ENCODE measurements at places on chromosomes 7 and 10. TPM values are rescaled to one million over a fixed set of nuclear protein-coding genes. Genes with fewer than 3 reads are reported as not detected.

GRCh38 chr10:77682393-77683087 is 44.9 kb upstream of the KCNMA1 start:
- no peak overlapping the region for H3K27ac ChIP-seq
- no peak overlapping the region for H3K4me3 ChIP-seq
- H3K4me1 ChIP-seq, result no peaks in the 10 kb centered on the region
- no peak for DNase-seq
- no peaks in the 10 kb centered on the region for H3K27me3 ChIP-seq

GIMAP8 gene
- polyA plus RNA-seq, result 2.4 TPM

MAGI2 gene
- 0.69 TPM for polyA plus RNA-seq

GRCh38 chr7:2417981-2418481 is 14.6 kb downstream of the CHST12 start:
- no peaks in the 10 kb centered on the region for H3K27me3 ChIP-seq
- H3K36me3 ChIP-seq, result no peaks in the 10 kb centered on the region
- H3K27ac ChIP-seq, result no peak overlapping the region
- no peak for DNase-seq

DNA sequence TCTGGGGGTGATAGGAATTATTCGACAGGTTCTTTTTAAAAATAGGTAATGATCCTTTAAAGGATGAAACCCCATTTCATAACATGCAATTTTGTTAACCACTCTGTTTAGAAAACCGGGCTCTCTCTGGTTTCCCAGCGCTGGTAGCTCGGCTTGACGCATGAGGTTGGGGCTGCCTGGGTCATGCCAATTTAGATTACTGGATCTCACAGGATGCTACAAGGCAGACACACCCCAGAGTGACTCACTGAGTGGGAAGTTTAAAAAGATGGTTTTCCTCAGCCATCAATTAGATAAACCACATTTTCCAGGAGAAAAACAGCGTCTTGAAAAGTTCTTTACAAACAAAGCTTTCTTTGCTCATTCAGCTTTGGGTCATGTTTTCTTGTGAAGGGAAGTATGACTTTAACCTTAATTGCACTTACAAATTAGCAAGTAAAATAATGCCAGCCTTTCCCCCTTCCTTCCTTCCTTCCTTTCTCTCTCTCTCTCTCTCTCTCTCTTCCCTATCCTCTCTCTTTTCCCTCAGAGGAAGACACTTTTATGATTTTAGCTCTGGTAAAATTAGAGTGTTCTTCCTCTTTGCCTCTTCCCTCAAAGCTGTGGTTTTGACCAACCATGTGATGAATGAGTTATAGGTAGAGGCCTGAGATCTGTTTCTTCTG is 99.8 kb downstream of the EPDR1 start:
- H3K4me3 ChIP-seq, result no peak overlapping the region
- no peak overlapping the region for H3K27ac ChIP-seq
- no peak for DNase-seq
- no peaks in the 10 kb centered on the region for H3K27me3 ChIP-seq
- H3K4me1 ChIP-seq, result no peaks in the 10 kb centered on the region

- H3K27ac ChIP-seq, result peak overlapping the region; percentile 73
- no peak overlapping the region for H3K4me3 ChIP-seq
- peaks cover 94% of the 10 kb centered on the region for H3K4me1 ChIP-seq
- H3K36me3 ChIP-seq, result no peaks in the 10 kb centered on the region
Observed at GRCh38 chr10:77421591-77421990, 216.0 kb downstream of the KCNMA1 start.

NAT16 gene
- not detected for polyA plus RNA-seq

CUZD1 gene
- 4.2 TPM for polyA plus RNA-seq

DNA sequence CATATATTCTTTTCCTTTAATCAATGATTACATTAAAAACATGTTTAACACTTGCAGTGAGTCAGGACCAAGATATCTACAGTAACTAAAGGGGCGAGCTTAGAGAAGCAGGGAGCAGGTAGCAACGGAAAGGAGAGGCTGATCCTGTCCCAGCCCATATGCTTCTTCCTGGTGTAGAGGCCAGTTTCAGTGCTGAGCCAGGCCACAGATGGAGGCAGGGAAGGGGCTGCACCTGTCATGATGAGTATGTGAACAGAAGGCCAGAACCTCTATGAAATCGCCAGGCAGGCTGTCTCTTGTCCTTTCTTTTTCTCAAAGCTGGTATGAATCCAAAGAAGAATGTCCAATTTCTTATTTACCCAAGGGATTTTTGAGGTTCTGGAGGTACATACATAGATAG is 16.3 kb downstream of the REEP3 start:
- H3K4me3 ChIP-seq, result no peak overlapping the region
- no peak overlapping the region for H3K27ac ChIP-seq
- DNase-seq, result no peak
- H3K27me3 ChIP-seq, result no peaks in the 10 kb centered on the region
- H3K4me1 ChIP-seq, result peaks cover 8% of the 10 kb centered on the region
- H3K36me3 ChIP-seq, result no peaks in the 10 kb centered on the region

VSTM4 gene
- polyA plus RNA-seq, result 1.2 TPM

SPDYE6 gene
- 0.23 TPM for polyA plus RNA-seq

DNA sequence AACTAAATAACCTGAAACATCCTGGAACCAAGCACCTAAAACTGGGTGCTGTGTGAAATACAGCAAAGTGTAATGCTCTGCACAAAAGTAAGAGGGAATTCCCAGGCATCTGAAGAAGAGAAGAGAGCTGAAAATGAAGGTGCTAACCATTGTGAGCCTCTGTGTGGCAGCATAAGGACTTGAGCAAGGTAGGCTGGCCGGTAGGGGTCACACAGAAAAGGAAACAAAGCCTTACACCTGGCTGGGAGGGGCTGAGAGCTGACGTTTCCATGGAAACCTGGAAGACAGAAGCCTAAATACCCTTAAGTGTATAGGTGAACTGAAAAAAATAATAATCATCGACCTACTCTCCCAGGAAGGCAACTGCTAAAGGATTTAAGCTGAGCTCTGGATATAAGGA is 48.6 kb downstream of the CUL1 start:
- H3K4me3 ChIP-seq, result no peak overlapping the region
- no peaks in the 10 kb centered on the region for H3K27me3 ChIP-seq
- H3K36me3 ChIP-seq, result no peaks in the 10 kb centered on the region

DNA sequence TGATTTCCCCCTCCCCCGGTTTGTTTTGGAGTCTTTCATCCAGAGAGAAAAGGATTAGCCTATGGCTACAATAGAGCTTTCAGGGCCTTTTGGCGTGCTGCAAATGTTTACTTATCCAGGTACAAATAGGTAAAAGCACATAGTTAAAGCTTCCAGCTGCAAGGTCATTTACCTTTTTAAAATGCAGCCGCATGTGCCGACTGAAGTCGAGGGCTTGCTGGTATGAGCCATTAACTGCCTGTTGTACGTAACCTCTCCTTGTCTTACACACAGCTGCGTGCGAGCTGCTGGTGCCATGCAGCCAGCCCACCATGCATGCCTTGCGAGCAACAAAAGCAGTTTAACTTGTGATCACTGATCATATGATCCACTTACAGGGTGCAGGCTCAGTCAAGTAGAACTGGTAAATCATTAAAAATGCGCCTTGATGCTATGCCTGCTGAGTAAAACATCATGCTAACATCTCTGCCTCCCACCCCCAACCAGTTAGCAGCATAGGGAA is 866.4 kb downstream of the LRMDA start:
- no peak overlapping the region for H3K4me3 ChIP-seq
- H3K27me3 ChIP-seq, result no peaks in the 10 kb centered on the region
- no peaks in the 10 kb centered on the region for H3K36me3 ChIP-seq
- no peak overlapping the region for H3K27ac ChIP-seq

DNA sequence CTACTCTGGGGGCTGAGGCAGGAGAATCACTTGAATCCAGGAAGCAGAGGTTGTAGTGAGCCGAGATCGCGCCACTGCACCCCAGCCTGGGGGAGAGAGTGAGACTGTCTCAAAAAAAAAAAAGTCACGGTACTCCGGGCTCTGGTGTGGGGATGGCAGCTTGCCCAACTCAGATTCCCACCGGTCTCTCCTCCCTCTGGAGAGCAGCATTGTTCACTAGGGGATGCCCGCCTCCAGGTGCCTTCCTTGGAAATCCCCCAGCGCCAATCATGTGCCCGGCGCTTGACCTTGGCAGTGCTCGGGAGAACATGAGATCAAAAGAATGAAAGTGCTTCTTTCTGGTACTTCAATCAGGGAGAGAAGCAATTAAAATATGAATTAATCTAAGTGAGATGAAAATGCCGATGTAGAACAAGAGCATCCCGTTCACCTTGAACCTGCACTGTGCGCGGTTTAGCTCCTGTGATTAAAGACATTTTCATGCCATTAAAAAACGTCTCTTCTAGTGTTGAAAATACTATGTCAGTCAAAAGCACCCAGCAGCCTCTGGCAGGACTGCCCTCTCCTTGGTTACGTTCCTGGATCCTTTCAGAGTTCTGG is 1127.3 kb upstream of the AUTS2 start:
- no peak overlapping the region for H3K4me3 ChIP-seq
- no peak overlapping the region for H3K27ac ChIP-seq
- no peaks in the 10 kb centered on the region for H3K36me3 ChIP-seq
- H3K4me1 ChIP-seq, result no peaks in the 10 kb centered on the region
- H3K27me3 ChIP-seq, result peaks cover 3% of the 10 kb centered on the region

GRCh38 chr7:102395592-102395872 is 631 bp upstream of the PRKRIP1 start:
- DNase-seq, result peak; percentile 55
- H3K4me3 ChIP-seq, result peak overlapping the region; percentile 90
- H3K36me3 ChIP-seq, result peaks cover 5% of the 10 kb centered on the region
- H3K27me3 ChIP-seq, result no peaks in the 10 kb centered on the region
- peaks cover 12% of the 10 kb centered on the region for H3K4me1 ChIP-seq

DNA sequence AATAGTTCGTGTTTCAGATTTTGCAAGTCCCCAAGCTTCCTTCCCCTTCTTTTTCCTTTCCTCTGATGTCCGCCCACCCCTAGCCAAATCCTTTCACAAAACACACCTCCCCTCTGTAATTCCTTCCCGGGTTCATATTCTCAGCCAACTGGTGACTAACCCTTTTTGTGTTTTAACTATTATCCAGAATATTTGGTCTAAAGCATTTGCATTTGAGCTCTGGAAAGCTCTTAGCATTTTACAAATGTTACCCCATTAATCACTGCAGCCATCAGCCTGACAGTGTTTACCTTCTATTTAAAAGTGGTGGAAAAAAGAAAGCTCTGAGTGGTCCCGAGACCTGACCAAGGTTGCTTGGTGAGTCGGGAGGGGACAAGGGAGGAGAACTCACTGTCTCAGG is 139.0 kb downstream of the CREB5 start:
- DNase-seq, result no peak
- H3K27me3 ChIP-seq, result no peaks in the 10 kb centered on the region
- no peak overlapping the region for H3K4me3 ChIP-seq
- H3K36me3 ChIP-seq, result no peaks in the 10 kb centered on the region
- H3K4me1 ChIP-seq, result peaks cover 15% of the 10 kb centered on the region

GRCh38 chr10:6729071-6729774 is 149.1 kb upstream of the PRKCQ start:
- H3K27ac ChIP-seq, result no peak overlapping the region
- no peak overlapping the region for H3K4me3 ChIP-seq
- H3K4me1 ChIP-seq, result no peaks in the 10 kb centered on the region
- H3K36me3 ChIP-seq, result no peaks in the 10 kb centered on the region
- H3K27me3 ChIP-seq, result peaks cover 2% of the 10 kb centered on the region

DNA sequence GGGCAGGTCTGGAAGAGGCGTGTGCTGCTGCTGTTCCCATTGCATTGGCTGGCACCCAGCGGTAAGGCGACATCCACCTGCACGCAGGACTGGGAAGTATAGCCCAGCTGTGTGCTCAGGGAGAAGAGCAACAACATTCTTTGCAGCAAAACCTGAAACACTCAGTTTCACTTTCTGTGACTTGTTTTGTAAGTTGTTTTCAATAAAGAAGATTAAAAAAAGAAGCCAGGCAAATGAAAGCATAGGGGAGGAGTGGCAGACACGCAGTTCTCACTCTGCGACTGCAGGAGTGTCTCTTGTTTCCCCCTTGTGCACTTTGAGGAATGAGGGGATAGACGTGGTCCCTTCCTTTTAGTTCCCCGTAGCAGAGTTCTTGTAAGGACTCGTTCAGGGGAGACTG is 5.8 kb downstream of the FBH1 start:
- H3K4me3 ChIP-seq, result no peak overlapping the region
- peaks cover 26% of the 10 kb centered on the region for H3K4me1 ChIP-seq
- no peak for DNase-seq
- no peaks in the 10 kb centered on the region for H3K27me3 ChIP-seq
- H3K27ac ChIP-seq, result no peak overlapping the region
- H3K36me3 ChIP-seq, result peaks cover 13% of the 10 kb centered on the region

CPED1 gene
- 1.2 TPM for polyA plus RNA-seq

DNA sequence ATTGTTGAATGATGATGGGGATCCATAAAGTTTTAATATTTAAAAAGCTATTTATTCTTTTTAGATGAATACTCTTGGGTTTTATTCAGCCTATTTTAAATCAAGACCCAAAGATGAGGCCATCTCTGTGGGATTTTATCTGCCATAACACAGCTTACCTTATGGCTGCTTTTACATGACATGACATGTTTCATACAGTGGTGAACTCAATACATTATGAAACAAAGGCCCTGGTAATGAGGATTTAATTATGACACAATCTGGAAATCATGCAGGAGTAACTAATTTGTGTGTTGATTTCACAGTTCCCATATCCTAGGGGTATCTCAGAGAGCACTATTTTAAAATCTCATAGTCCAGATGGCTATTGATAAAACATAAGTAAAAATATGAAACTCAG is 661.8 kb upstream of the FZD8 start:
- no peak for DNase-seq
- H3K4me1 ChIP-seq, result no peaks in the 10 kb centered on the region
- no peaks in the 10 kb centered on the region for H3K36me3 ChIP-seq
- no peaks in the 10 kb centered on the region for H3K27me3 ChIP-seq

NPC1L1 gene
- polyA plus RNA-seq, result not detected

VWA2 gene
- 1.3 TPM for polyA plus RNA-seq

DNA sequence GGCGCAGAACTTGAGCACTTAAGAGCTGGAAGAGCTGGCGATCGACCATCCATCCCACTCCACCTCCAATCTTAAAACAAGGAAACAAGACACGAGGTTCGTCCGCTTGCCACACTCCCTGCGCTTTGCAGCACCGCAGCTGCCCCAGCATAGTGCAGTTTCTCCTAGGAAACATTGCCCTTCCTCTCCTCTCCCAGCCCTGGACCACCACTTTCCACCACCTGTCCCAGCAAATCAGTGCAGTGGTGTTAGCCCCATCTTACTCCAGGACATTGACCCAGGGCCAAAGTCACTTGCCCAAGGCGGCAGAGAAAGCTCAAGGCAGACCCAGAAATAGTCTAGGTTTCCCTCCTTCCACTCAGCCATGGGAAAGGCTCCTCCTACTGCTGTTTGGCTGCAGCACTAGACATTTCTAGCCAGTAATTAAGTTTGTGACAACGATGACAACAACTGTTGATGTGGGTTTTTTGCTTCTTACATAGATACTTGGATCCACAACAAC is 1.5 kb upstream of the PARD3 start:
- no peaks in the 10 kb centered on the region for H3K4me1 ChIP-seq
- no peaks in the 10 kb centered on the region for H3K27me3 ChIP-seq
- H3K36me3 ChIP-seq, result no peaks in the 10 kb centered on the region
- peak overlapping the region; percentile 90 for H3K27ac ChIP-seq
- peak overlapping the region; percentile 65 for H3K4me3 ChIP-seq

DNA sequence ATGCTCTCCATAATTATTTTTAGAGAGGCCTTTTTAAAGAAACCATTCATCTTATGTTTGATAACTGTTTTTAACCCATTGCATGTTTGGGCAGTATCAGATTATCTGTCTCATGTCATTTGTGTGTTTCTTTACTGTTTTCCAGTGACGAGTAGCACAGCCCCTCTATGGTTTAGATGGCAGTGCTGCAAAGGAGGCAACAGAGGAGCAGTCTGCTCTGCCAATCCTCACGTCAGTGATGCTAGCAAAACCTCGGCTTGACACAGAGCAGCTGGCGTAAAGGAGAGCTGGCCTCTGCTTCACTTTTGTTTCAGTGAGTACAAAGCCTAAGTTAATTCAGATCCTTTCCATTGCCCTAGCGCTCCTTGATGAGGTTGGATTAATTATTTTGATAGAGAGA is 80.4 kb upstream of the GARIN1A start:
- H3K27me3 ChIP-seq, result no peaks in the 10 kb centered on the region
- no peaks in the 10 kb centered on the region for H3K4me1 ChIP-seq
- no peak for DNase-seq
- H3K4me3 ChIP-seq, result no peak overlapping the region
- peaks cover 26% of the 10 kb centered on the region for H3K36me3 ChIP-seq

TEX47 gene
- polyA plus RNA-seq, result not detected
